Stimulated activated CD4-positive, alpha-beta T cell treated with anti-CD3 and anti-CD28 coated beads, Interleukin-12 subunit alpha, Interleukin-12 subunit beta, amount 100 ng/mL, for 4 hours (primary cell): ENCODE measurements at places on chromosomes 4 and X.

- no peak for DNase-seq
Observed at GRCh38 chrX:42818151-42818921, 40.4 kb upstream of the PPP1R2C start.

DNA sequence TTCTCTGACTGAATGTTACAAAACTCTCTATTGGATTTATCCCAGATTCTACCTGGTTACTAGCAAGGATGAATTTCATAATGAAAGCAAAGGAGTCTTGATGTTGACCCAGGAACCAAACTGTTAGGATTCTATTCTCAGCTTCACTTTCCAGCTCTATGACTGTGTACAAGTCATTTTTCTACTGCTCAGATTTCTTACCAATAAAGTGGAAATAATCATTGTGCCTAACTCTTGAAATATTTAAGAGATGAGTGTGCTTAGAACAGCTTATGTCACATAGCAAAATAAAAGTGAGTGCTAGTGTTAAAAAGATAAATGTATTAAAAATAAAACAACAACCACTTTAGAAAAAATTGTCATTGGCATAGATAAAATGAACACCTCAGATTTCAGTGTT lies 45.6 kb downstream of the EPHA5 start:
- DNase-seq, result no peak

DNA sequence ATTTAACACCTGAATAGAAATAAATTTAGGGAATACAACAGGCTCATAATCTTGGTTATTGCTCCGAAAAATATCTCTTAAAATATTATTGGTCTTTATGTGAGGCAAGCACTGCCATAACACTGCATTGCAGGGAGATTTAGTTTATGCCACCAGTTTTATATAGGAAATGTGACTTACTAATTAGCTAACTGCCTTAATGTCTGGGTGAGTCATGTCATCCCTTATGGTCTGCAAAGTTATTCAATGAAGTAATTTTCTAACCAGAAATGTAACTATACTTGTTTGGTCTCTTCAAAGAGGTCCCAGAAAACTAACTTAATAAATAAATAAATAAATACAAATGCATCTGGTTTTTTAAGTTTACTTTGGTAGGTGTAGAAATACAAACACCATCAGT lies 597.2 kb downstream of the GALNTL6 start:
- no peak for DNase-seq

GRCh38 chr4:113050371-113050755 lies 910 bp downstream of the ANK2 start:
- no peak for DNase-seq

GRCh38 chr4:54445866-54446265 lies 211.9 kb upstream of the KIT start:
- DNase-seq, result no peak

GRCh38 chr4:106690487-106690886 lies 321.9 kb upstream of the GIMD1 start:
- no peak for DNase-seq

- DNase-seq, result no peak
Observed at GRCh38 chrX:133922390-133922771, 63.0 kb downstream of the GPC3 start.

DNA sequence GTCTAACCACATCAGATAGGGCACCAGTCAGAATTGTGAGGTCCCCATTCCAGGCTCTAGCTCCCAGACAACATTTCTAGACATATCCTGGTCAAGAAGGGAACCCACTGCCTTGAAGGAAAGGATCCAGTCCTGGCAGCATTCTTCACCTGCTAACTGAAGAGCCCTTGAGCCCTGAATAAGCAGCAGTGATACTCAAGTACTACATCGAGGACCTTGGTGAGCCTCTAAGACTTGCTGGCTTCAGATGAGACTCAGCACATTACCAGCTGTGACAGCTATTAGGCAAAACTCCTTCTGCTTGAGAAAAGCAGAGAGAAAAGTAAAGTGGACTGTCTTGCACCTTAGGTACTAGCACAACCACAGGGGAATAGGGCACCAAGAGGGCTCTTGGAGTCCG lies 205.8 kb upstream of the F9 start:
- DNase-seq, result no peak

DNA sequence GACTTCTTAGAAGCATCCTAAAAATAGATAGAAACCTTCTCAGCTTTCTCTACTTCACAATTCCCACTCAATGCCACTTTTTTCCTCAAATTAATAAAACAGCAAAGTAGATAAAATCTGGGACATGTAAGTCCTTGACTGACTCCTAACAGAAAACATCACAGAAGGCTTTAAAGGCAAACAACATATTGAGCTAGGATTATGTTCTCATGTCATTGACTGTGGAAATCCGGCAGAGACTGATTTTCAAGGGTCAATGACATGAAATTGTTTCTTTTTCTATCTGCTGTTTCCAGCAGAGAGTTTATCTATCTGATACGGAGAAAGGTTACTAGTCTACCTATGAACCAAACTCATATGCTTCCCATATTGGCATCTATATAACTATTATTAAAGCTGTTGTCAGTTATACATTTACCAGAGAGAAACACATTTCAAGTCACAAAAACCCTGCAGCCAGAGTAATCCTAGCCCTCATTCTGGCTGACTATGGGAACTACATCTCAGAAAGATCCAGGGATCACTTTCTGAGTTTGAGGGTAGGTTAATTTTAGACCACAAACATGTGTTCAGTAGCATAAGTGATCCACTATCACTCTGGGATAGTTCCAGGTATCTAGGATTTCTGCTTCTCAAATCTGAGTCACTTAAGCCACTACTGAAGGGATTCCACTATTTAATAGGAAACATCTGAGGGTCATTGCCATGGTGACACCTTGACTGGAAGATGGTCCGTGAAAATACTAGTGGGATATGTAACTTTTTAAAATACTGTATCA lies 147.6 kb downstream of the PPP3CA start:
- no peak for DNase-seq

DNA sequence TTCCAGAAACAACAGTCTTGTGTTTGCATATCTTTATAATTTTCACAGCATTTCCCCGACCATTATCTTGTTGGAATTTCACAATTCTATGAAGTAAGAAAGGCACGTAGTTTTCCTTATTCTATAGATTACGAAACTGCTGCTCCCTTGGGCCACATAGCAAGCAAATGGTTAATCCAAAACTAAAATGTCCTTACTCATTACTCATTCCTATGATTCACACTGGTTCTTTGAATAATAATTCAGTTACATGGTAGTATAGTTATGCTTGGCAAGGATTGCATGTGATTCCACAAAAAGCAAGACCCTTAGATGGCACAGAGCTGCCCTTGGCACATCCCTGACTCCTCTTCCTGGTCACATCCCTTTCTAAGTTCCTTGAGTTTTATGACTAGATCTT lies 51.2 kb downstream of the OR13H1 start:
- no peak for DNase-seq

DNA sequence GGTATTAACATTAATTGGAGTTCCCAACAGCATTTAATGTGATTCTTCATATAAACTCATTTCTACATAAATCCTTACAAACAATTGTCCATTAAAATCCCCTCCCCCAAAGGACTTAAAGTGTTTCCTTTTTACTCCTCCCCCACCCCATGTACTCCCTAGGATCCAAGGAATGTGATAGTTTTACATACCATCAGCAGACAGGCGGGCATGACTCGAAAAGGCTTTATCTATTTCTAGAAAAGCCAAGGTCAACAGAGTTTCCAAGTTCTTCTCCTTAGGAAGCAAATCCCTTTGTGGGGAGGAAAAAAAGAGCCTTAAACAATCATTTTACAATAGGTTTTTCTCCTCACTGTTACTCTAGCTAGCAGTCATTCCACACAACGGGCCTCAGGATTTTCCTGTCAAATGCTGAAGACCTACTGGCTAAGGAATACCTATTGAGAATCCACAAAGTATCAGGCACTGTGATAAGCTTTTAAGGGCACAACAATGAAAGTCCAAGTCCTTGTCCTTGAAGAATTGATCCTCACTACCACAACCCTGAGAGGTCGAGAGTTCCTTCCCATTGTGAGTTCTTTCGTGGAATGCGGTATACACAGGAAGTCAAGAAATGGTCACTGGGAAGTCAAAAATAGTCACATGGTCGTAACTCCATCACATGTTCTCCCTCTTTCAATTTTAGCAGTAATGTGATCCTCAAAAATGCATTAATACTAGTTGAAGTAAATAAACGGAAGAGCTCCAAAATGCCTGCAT lies 7.2 kb downstream of the PPM1K start:
- DNase-seq, result no peak

DNA sequence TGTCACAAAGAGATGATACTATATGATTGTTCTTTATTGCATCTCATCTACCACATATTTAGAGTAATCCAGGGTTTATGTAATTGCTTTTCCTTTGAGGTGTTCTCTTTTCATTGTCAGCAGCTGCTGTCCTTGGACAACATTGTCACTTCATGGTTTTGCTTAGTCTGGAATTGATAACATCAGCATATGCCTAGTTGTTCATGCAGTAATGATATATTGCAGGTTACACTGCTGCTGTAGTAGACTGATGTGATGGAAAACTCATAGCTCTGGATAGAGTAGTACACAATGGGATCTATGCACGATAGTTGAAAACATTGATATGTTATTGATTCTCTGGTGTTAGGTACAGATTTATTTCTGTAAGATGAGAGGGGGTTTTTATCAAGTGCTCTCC lies 13.7 kb downstream of the NEIL3 start:
- DNase-seq, result no peak

DNA sequence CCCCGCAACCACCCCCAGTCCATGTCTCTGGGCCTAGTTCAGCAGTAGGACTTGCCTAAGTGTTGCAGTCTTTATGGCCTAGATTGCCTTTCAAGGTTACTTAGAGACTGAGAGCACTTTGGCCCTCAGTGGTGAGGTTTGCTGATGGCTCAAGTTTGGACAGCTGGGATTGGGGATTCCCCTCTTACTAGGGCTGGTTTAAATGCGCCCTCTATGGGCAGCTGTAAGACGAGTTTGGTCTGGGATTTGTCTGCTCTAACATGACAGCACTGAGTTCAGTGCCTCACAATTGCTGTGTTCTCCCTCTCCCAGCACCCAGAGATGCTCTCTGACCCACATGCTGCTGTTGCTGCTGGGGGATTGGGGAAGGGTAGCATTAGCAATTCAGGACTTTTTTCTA lies 23.1 kb downstream of the DACH2 start:
- no peak for DNase-seq

DNA sequence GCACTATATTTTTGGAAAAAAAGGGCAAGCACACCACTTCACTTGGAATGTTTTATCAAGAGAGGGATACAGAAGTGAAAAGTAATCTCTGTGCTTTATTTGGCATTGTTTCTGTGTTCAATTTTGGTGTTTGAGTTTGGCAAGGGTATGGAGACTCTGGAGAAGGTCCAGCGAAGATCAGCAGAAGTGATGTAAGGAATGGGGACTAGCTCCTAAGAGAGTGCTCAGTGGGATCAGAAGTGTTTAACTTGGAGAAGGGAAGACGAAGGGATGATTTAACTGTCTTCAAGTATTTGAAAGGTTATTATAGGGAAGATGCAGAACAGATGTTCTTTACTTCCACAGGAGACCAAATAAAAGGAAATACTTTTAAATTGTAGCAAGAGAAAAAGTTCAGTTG lies 74.3 kb downstream of the CFAP299 start:
- no peak for DNase-seq

DNA sequence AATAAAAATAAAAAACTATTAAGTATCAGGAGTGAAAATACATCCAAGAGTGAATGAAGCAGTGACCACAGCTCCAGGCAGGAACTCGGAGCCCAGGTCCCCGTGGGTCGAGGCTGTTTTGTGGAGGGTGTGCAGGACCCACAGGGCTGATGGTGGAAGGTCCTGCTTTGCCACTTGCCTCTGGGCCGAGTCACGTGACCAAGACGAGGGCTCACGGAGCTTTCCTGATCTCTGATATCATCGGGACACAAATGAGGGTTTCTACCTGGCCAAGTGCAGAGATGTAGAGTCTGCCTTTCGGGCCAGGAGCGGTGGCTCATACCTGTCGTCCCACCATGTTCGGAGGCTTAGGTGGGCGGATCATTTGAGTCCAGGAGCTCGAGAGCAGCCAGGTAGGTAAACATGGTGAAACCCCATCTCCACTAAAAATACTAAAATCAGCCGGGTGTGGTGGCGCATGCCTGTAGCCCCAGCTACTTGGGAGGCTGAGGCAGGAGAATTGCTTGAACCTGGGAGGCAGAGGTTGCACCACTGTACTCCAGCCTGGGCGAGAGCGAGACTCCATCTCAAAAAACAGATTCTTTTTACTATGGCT lies 7.2 kb downstream of the SLC25A6 start:
- DNase-seq, result no peak

DNA sequence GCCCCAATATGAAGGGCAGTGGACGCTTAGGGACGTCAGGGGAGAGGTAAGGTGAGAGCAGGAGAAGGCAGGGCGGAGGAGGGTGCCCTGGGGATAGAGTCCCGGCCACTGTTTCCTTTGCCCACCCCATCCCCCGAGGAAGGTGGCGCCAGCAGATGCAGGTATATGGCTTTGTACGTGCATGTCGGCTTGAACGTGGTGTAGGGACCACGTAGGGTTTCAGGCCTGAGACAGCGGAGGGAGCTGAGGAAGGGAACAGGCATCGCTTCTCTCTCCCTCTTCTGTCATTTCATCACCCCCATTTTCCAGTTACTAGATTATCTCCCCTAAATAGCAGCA lies 97.9 kb downstream of the PHKA2 start:
- peak; percentile 2 for DNase-seq

DNA sequence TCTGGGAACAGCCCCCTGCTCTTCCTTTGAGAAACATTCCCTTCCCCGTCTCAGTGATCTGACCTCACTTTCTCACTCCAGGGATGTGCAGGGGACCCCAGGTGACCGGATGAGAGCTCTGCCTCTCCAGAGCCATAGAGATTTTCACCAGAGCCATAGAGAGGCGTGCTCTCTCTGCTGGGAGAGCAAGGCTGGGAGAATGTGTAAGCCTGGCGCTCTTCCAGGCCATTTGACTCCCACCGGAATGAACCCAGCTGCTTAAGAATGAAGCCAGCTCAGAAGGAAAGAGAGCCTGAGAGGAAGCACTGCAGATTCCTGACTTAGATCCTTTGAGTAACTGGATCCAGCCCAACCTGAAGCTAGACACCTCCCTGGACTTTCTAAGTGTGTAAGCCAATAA lies 106.4 kb downstream of the DHX15 start:
- no peak for DNase-seq

DNA sequence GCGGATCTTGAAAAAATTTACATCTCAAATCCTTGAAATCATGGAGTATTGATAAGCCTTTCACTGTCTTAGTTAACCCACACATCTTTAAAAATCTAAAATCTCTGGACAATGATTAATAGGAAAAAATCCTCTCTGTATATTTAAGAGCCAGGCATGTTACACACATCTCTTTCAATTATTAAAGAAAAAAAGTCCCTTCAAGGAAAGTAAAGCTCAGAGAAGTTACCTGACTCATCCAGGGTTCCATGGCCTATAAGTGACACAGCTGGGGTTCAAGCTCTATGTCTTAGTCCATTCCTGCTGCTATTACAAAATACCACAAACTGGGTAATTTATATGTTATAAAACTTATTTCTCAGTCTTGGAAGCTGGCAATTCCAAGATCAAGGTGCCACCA lies 14.2 kb upstream of the FGF16 start:
- no peak for DNase-seq
